ENCODE measurements at places on chromosomes 2 and 18. TPM values are rescaled to one million over a fixed set of nuclear protein-coding genes. Genes with fewer than 3 reads are reported as not detected.

- no peak for DNase-seq
These were observed 98.0 kb downstream of the KCTD18 start for GRCh38 chr2:200411831-200412230.

DNA sequence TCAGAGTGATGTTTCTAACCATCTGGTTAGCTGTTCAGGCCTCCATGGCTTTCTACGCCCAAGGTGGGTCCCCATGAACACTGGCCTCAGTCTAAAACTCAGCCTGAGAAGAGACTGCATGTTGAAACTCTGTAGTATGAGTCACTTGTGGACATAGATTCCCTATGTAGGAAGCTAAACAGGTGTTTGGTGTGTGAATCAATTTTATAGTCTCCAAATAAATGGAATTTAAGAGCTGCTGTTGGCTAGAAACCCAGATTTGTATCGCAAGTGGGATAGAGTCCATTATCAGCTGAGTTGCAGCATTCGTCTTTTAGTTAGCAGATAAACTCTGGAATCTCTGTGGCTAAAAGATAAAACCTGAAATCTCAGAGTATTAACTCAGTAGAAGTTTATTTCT, 131.4 kb downstream of the KCNS3 start:
- no peak for DNase-seq

DNA sequence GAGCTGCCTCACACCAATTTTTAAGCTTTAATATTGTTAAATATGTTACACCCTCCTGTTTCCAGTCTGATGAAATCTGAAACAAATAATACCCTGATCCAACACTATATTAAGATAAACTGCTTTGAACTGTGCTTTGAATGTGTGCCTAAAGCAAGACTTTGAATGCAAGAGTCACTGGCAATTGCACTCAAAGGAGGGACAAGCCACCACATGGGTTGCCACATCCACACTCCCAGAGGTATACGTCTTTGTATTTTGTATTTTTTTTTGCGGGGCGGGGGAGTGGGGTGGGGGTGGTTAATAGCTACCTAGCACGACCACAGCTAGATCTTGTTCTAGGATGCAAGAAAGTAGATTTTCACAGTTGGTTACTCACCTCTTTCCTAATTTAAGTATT, 1.8 kb upstream of the ZEB2 start:
- DNase-seq = no peak

GRCh38 chr2:111668274-111668616, 215.7 kb downstream of the ANAPC1 start:
- no peak for DNase-seq

DNA sequence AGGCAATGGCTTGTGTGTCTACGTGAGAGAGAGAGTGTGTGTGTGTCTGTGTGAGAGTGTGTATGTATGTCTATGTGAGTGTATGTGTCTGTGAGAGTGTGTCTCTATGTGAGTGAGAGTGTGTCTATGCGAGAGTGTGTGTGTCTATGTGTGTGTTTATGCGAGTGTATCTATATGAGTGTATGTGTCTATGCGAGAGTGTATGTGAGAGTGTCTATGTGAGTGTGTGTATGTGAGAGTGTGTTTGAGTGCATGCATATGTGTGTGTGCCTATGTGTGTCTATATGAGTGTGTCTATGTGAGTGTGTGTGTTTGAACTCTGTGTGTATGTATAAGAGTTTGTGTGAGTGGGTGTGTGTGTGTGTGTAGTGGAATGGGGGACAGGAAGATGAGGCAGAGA, 9.8 kb upstream of the GNLY start:
- DNase-seq = no peak

Gene DIPK1C
- 5.7 TPM for polyA plus RNA-seq

Gene KLHL29
- 1.7 TPM for polyA plus RNA-seq

Gene LAMA1
- polyA plus RNA-seq = 0.02 TPM

DNA sequence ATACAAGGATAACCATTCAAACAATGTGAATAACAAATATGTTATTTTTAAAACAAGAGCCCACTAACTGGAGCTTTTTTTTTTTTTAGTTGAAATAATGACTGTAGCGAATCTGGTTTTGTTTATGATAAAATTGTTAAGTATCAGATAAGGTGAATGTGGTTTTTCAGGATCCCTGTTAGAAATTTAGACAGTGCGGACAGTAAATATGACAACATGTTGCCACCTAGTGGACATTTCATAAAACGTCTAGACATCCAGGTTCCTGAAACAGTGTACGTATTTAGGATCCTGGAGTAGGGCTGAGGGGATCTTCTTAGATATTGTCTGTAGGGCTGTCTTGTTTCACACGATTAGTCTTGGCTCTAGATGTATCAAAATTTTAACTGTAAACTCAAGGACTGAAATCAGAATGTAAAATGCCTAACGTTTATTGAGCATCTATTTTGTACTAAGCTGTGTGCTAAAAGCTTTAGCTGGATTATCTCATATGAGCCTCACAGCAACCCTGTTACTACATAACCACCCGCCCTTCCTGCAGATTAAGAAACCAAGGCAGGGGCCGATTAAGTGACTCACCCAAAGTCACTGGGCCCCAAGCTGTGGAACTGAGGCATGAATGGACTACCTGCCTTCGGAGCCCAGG, 23.9 kb upstream of the CCDC68 start:
- no peak for DNase-seq

DNA sequence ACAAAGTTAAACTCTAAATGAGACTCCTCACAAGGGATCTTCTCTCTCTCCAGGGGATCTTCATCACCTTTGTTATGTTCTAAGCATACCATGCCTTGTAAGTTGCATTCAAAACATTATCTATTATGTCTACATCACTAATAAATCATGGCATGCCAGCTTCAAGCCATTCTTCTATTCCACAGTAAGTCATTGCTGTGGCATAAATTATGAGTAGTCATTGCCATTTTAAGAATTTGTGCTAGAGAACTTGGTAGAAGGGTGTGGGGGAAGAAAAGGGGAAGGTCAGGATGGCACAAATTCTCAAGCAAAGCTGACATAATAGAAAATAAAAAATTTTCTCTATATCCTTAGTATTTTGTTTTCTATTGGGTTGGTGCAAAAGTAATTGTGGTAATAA, 33.5 kb downstream of the BARD1 start:
- DNase-seq = no peak

- no peak for DNase-seq
These were observed 39.1 kb downstream of the CDC42EP3 start for GRCh38 chr2:37632310-37632709.

GRCh38 chr18:25815659-25816058, 274.8 kb downstream of the SS18 start:
- DNase-seq = no peak

DNA sequence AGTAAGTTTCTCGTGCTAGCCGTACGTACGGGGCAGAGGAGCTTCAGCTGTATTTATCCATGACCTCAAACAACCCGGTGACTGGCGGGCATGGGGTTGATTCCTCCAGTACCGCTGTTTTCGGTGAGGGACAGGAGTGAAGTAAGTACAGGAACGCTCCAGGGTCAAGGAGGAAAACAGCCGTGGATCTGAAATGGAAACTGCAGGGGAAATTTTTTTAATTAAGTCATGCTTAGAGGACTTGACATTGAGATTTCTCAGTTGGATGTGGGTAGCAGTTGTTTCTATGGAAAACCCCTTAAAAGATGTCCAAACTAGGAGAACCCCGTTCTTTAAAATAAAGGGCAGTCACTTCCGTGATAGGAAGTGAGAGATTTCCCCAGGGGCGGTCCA, 1.2 kb downstream of the RAB12 start:
- DNase-seq = peak; percentile 43

- DNase-seq = no peak
These were observed 78.8 kb downstream of the FHOD3 start for GRCh38 chr18:36376361-36376760.

Gene ALPI
- not detected for polyA plus RNA-seq

DNA sequence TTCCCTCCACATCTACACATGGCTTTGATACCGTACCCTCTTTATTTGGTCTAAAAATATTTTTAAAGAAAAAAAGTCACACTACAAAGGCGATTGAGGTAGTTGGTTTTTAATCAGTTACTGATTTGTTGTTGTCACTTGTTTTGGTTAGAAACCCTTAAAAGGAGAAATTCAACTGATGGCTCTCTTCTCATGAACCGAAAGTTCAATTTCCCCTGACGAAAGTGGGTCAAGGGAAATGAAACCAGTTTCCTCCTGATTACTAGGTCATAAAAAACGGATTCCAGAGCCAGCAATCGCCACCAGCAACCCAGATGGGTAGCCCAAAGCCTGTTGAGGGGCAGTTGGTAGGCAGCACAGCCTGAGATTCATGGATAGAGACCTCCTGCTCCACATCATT, 63.2 kb downstream of the DLGAP1 start:
- DNase-seq = no peak

- no peak for DNase-seq
These were observed 99.4 kb upstream of the PKDCC start for GRCh38 chr2:41948397-41948763.

Gene NAB1
- 17.6 TPM for polyA plus RNA-seq

- DNase-seq = no peak
These were observed 278.1 kb downstream of the ZEB2 start for GRCh38 chr2:144241801-144242200.

DNA sequence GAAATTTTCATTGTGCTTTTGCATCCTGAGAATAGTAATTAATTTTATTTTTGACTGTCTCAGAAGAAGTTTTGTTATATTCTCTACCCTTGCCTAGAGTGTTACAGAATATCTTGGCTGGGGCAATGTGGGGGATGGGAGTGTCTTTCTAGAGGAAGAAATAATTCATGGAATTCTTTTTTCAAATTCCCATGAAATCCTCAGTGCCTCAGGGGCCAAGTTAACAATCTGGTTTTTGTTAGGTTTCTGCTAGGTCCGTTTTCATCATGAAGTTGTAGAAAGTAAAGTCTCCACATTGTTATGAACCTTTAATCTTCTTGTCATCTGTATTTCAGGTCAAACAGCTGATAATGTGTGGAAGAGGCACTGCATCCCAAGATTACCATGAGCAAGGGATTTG, 145.6 kb upstream of the GYPC start:
- no peak for DNase-seq

GRCh38 chr2:30336978-30337841, 105.9 kb downstream of the LBH start:
- DNase-seq = no peak

Gene ALLC
- polyA plus RNA-seq = 0.38 TPM

Gene GREB1L
- 7.4 TPM for polyA plus RNA-seq

Gene TYMS
- 1.4 TPM for polyA plus RNA-seq

DNA sequence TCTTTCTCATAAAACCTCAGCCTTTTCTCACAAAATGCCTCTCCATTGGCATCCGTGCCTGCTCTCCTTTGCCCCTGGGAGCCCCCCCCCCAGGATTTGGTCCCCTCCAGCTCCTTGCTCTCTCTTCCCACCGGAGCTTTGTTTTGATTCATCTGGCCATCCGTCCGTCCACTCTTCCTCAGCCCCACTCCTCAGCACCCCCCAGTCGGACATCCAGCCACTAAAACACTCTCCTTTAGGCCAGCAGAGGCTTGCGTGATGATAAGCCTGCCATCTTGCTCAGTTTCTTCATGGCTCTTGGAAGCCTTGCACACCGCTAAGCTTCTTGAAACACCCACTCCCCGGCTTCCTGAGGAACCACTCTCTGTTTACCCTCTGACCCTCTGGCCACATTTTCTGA, 31.5 kb upstream of the GNAL start:
- DNase-seq = no peak

DNA sequence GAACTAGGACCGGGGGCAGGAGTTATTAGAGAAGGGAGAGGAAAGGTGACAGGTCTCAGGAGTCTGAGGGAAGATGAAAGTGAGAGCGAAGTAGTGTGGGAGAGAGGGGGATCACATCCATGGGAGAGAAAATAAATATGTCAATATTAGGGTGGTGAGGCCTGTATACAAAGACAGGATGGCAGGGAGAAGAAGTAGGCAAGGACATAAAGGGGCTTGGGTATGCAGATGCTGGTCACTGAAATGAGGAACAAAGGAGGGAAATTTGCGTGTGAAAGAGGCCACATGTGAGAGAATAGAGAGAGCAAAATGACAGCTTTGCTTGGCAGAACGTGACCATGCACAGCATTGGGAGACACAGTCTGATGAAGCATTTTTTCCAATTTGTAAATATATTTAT, 13.6 kb downstream of the METAP1D start:
- no peak for DNase-seq

Gene CRACDL
- 2.7 TPM for polyA plus RNA-seq

DNA sequence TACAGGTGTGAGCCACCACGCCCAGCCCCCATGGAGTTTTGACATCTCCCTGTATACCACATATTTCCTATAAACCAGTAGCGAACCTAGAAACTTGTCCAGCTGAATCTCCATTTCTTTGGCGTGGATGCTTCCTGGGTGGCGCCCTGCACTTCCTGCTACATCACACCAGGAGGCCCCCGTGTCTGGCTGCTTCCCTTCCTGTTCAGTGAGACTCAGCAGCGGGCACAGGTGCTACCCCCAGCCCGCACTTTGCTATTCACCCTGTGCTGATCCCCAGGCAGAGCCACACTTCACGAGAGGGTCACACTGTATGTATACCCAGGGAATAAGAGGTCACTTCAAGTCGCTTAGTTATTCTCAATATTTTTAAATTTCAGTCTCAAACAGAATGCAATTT, 35.0 kb downstream of the CYP27C1 start:
- no peak for DNase-seq

- no peak for DNase-seq
These were observed 149.8 kb downstream of the ACTR3 start for GRCh38 chr2:114039677-114040076.

- no peak for DNase-seq
These were observed 15.6 kb downstream of the CNOT9 start for GRCh38 chr2:218583983-218584850.

Gene ABCB11
- 0.07 TPM for polyA plus RNA-seq

- DNase-seq = no peak
These were observed 87.1 kb upstream of the SLC66A3 start for GRCh38 chr2:11068079-11068741.

GRCh38 chr2:31865215-31865614, 145.6 kb downstream of the MEMO1 start:
- no peak for DNase-seq

GRCh38 chr2:70888366-70888922, 47.3 kb upstream of the ATP6V1B1 start:
- DNase-seq = no peak

Gene MEIS1
- polyA plus RNA-seq = 16.9 TPM

DNA sequence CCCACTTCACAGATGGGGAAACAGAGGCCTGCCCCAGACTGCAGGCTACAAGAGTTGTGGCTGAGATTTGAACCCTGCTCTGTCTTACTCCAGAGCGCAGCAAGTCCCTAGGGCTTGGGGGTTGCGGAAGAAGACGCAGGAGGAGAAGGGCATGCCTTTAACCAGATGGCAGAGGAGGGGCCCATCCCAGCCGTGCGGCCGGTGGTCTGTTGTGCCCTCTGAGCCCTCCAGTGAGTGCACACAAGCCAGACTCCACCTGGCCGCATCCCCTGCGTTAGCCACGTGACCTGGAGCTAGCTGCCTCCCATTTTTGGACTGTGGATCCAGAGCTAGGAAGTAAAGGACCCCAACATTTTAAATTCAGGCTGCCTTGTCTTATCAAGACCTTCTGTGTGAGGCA, 2.8 kb downstream of the KCNIP3 start:
- no peak for DNase-seq

Measured in right cardiac atrium (tissue), 5 donors.